Esophagus (tissue), 2 donors: ENCODE measurements at places on chromosomes 4 and X. TPM values are rescaled to one million over a fixed set of nuclear protein-coding genes. Genes with fewer than 3 reads are reported as not detected.

PDE5A gene
- 4.3 TPM for polyA plus RNA-seq

SPATA18 gene
- 2.5 TPM for polyA plus RNA-seq

CEP44 gene
- 5.9 TPM for polyA plus RNA-seq

ZNF182 gene
- 1.4 TPM for polyA plus RNA-seq

CCSER1 gene
- 0.35 TPM for polyA plus RNA-seq
